ENCODE measurements at places on chromosomes 2 and 18.

DNA sequence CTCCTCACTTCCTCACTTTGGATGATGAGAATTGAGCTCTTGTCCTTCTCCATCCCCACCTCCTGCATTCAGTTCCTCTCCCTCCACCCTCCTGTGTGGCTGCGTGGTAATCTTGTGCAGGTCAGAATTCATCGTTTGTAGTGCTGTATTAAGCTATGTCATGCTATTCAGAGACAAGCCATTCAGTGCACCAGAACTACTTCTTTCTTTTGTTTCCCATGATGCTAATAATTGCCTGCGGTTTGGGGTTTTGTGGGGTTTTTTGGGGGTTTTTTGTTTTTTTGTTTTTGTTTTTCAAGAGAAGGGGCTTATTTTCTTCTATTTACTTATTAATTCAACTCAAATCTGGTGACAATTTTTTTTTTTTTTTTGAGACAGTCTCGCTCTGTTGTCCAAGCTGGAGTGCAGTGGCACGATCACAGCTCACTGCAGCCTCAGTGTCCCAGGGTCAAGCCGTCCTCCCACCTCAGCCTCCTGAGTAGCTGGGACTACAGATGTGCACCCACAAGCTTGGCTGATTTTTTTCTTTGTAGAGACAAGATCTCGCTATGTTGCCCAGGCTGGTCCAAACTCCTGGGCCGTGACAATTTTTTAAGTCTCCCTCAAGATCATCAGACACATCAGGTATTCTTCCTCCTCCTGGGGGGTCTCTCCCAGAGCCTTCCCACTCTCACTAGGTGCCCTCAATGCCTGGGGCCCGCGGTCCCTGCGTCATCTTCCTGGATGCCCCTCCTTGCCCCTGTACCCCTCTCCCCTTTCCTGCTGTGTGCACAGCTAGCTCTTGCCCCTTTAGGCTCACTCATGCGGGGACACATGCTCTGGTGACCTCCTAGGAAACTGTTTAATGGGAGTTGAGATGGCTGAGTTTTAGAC is 37.8 kb downstream of the MAL start:
- DNase-seq, result no peak

DNA sequence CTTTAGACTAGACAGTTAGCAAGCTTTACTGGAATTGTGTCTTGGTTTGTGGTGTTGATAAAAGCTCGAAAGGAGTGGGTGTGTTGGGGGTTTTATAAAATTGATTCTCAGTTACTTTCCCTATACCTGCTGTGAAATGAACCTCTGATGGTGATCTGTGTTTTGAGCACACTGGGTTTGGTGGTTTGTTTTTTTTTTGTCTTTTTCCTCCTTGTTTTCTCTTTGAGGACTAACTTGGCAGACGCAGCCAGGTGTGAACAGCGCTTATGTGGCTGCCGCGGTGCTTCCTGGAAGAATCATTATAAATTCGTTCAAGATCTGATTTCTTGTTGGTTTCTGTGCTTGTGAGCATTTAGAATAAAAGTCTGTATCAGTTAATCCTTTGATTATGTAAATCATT is 28.5 kb downstream of the GRHL1 start:
- DNase-seq, result peak; percentile 34

DNA sequence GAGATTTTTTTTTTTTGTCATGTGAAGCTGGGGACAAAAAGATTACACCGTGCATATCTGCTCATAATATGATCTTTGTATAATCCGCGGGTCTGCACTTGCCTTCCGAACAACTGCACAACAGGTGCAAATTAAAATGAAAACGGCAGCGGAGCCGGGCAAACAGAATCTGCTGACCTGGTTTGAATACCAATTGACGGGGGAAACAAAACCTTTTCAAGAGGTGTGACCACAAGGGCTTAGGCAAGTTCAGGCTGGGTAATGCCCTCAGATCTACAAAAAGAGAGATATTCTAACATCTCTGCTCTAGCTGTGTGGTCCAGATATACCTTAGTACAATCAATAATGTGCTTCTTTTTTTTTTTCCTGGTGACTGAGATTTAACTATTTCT is 88.5 kb downstream of the ZEB2 start:
- DNase-seq, result no peak

DNA sequence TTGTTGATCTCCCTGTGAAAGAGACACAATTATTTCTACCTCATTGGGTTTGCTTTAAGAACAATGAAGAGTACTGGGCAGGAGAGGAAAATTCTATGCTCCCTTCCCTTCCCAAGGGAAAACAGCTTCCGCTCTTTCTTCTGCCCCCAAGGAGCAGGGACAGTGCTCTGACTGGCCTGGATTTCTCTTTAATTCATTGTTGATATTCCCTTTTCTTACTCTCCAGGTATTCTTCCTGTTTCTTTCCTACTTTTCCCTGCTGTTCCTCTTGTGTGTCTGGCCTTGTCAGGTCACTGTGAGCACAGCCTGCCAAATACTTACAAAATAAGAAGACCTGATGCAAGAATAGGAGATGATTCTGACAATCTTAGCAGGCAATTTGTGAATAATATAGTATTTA is 49.6 kb upstream of the SPAG16 start:
- no peak for DNase-seq

- no peak for DNase-seq
Observed at GRCh38 chr2:121577381-121577780, 46.7 kb downstream of the RNU4ATAC start.

- no peak for DNase-seq
Observed at GRCh38 chr2:113698892-113699447, 57.5 kb downstream of the SLC35F5 start.

- no peak for DNase-seq
Observed at GRCh38 chr2:71792926-71793761, 339.8 kb downstream of the DYSF start.

GRCh38 chr2:80002568-80003157 is 301.9 kb downstream of the LRRTM1 start:
- no peak for DNase-seq

DNA sequence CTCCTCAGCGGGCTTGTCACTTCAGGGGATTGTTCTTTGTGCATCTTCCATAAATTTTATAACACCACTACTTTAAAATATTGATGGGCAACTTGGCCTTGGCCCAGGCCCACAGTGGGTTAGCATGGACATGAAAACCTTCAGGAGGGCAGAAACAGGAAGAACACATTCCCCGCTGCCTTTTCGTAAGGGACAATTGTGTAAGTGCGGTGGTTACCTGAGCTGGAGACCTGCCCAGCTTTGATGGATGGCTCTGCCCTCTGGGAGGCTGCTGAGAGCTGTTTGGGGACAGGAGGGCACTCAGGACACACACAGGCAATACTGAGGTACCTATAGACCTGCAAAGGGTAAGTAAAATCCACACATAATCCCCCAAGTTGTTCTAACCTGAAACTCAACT is 46.8 kb downstream of the FECH start:
- no peak for DNase-seq

- peak; percentile 60 for DNase-seq
Observed at GRCh38 chr2:227106845-227107759, 56.9 kb downstream of the COL4A4 start.

All from activated CD4-positive, alpha-beta T cell treated with anti-CD3 and anti-CD28 coated beads for 48 hours (primary cell).